Inflammatory macrophage treated with lipopolysaccharide for 1 hour (primary cell): ENCODE measurements at places on chromosomes 2 and 18.
A peak's percentile ranks its signal among the peaks of the same experiment; 100 is the strongest.

GRCh38 chr2:142134911-142135310, 4.1 kb upstream of the LRP1B start:
- DNase-seq: no peak

- DNase-seq: peak; percentile 89
Measured at GRCh38 chr2:60867848-60868247, 13.5 kb upstream of the REL start.

DNA sequence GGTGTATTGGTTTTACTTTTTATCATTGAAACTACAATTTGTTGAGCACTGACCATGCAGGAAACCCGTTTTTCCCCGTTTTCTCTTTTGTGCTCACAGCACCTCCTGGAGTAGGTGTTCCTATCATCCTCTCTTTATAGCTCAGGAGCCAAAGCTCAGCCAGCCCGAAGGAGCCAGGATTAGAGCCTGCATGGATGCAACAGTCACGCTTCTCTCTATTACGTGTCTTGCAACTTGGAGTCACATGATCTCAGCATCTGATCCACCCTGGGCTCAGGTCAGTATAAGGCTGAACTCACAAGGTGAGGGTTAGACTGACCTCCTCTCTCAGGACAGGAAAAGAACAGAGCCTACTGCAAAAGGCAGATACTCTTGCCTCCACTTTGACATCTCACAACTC, 150.5 kb downstream of the MBP start:
- DNase-seq: no peak

DNA sequence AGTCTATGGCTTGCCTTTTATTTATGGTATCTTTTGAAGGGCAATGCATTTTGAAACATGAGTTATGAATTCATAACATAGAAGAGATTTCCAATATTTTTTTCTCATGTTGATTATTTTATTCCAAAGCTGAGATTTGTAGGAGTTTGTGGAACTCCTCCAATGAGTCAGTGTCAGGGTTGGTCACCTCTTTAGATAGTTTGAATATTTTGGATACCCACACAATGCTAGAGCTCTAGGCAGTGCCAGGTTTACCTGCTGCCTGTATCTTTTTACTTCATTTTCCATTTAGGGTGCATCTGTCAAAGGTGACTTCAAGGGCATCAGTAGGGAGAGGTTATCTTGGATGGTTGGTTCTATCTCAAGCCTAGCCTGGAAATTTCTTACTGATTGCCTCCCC, 152.7 kb downstream of the CERS6 start:
- no peak for DNase-seq

GRCh38 chr18:70172225-70172624, 33.3 kb downstream of the RTTN start:
- DNase-seq: no peak
